ENCODE measurements at places on chromosomes 5 and 9. TPM values are rescaled to one million over a fixed set of nuclear protein-coding genes. Genes with fewer than 3 reads are reported as not detected.

GRCh38 chr9:128825923-128826700 lies 3.5 kb downstream of the SPOUT1 start:
- DNase-seq = no peak

DNA sequence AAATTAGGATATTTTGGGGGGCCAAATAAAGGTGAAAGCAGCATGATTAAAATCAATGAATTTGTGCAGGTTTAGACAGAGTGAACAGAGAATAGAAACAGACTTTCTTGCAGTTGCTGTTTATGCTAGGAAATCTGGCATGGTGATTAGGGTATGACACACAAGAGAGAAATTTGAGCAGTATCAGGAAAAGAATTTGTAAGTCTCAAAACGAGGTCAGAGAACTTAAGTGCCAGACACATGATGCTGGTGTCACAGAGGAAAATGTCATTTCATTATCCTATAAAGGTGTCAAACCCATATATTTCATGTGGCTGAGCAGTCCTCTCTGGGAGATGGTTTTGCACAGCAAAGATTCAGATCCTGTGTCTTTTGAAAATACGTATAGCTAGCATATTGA lies 15.7 kb downstream of the LVRN start:
- no peak for DNase-seq

The IFNA2 gene
- not detected for total RNA-seq

DNA sequence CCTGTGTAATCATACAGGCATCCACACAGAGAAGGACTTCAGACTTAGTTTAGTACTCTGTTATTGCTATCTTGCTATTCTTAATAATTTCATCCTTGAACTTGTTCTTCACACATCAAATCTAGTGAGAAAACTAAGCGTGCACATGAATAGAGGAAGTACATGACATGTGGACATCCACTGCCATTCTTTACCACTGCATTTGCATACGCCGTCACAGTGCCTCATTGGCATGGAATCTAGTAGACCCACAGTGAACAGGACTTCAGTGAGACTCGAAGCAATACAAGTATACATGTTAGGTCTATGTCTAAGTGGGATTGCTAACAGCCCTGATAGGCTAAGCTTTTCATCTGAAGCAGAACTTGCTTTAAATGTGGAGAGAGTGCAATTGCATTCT lies 592.1 kb downstream of the TLE4 start:
- no peak for DNase-seq

The JAKMIP2 gene
- total RNA-seq = not detected

DNA sequence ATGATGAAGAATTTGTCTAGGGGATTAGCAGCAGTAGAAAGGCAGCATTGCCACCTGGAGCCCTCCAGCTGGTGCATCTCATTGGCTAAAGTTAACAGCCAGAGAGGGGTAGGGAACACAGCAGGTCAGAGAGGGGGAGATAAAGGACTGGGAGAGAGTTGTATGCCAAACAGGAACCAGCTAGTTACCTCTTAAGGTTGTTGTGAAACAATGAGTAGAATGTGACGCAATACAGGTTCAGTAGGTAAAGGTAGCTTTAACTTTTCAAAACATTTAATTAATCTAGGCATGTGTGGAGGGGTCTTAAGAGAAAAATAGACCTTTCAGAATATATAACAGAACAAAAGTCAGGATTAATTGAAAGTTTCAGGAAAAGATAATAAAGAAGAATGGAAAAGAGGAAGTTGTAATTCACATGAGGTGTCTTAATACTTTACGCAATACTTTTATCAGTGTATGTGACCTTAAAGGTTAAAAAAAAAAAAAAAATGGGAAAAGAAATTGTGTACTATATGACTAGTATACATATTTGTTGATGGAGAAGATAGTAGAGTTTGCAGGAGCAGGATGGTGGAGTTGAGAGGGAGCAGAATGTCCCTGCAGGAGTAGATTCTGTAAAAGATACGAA lies 14.3 kb downstream of the FBXO38 start:
- peak; percentile 19 for DNase-seq

The TTC23L gene
- 0.76 TPM for total RNA-seq

The CDH9 gene
- not detected for total RNA-seq

DNA sequence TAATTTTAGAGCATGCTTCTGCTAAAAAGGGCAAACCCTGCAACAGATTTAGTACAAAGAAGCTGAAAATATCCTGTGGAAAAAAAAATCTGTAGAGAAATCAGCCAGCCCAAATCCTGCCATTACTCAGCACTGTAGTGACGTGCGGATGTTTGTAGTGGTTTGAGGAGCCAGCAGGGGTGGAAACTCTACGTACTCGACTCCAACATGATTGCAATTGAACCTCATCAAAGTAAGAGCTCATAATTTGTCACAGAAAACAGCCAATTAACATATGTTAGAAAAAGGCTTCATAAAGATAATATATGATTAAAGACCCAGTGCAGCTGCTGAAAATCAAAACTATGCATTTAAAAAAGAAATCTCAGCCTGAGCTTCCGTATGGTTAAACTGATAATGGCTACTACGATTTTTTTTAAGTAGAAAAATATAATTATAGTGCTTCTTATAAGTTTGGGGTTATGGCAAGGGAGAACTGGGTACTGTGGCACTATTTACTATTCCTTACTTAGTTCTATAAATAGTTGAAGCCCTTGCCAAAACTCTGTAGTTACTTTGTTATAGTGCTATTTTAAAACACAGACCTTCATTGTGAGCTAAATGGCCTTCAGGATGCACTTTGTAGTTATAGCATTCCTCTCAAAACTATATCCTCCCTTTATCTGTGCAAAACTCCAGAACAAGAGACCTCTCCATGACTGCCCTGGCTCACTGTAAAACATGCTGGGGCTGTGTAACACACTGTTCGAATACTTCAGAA lies 49.4 kb downstream of the MEF2C start:
- no peak for DNase-seq

DNA sequence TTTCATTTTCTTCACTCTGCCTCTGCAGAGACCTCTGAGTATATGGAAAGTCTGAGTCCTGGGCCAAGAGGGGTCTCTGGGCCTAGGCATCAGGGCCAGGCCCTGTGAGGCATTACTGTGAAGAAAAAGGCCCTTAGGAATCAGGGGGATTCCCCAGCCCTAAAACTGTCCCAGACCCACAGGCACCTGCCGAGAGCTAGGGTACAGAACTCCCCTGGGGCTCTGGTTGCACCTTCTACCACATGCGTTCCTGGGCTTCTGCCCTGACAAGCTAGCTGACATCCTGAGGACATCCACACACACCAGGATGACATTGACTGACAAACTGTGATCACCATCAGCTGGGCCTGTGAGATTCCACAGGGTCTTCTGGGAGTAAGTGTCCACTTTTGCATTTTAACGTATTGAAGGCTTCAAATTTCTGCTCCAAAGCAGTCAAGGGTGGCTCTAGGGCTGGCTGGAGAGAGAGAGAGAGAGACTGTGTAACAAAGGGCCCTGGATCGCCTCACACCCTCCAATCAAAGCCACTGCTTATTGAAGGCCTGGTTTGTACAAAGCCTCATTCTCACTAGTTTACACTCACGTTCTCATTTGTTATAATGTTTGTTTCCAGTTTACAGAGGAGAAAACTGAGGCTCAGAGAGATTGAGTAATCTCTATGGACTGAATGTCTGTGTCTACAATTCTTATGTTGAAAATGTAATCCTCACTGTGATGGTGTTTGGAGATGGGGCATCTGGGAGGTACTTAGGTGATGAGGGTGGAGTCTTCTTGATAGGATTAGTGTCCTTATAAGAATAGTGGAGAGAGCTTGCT lies 45.1 kb downstream of the TGFBI start:
- no peak for DNase-seq

The C5orf46 gene
- total RNA-seq = 0.97 TPM
